ENCODE measurements at places on chromosomes 1 and 21.
A peak's percentile ranks its signal among the peaks of the same experiment; 100 is the strongest.

DNA sequence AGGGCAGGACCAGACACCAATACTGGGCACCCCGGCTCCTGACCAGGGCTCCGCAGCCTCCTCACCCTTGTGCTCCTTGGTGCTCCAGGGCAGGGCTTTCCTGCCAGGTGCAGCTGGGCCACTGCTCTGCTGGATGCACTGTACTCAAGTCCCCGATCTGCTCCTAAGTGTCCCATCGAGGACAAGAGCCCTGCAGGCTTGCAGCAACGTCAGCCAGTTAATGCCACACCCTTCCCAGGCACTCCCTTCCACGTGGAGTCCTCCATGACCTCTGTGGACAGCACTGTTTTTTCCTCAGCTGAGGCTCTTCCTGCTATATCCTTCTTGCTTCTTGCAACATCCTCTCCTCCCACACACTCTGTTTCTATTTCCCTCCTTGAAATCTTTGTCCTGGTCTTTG, 94.0 kb upstream of the NGF start:
- ATAC-seq, result peak; percentile 23

DNA sequence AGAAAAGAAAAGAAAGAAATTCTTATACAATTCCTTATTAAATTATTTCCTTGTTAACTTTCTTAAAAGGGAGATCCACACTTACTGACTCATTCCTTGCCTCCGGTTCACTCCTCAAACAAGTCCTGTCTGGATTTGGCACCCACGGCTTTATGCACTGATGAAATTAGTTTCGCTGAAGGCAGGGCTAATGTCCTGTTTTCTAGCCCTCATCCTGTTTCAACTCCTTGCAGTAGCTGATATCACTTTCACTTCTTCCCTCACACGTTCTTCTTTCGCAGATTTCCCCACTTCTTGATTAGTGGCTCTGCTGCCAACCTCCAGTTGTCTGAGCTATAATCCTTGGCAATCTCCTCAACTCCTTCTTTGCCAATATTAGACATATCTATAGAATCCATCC, 215.2 kb downstream of the URB2 start:
- ATAC-seq, result no peak

DNA sequence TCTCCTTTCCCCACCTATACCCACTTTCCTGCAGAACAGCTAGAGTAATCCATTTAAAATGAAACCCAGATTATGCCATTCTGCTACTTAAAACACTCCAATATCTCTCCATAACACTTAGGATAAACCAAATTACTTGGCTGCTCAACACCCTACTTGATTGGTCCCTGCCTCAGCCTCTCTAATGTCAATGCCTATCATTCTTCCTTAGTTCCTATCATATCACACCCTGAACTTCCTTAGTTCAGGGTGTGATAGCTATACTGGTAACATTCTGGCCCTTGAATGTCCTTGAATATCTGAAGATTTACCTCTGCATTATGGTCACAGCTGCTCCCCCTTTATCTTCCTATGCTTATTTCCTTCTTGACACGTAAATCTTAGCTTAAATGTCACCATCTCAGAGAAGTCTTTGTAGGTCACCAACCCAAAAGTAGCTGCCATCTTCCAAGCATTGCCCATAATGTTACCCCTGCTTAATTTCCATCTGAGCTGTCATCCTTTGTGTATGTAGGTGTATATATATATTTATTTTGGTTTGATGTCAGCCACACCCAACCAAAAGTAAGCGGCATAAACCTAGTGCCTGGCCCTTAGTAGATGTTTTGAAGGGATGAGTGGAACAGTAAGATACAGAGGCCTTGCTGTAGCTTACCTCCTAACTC, 379.8 kb downstream of the PTPRC start:
- no peak for ATAC-seq

DNA sequence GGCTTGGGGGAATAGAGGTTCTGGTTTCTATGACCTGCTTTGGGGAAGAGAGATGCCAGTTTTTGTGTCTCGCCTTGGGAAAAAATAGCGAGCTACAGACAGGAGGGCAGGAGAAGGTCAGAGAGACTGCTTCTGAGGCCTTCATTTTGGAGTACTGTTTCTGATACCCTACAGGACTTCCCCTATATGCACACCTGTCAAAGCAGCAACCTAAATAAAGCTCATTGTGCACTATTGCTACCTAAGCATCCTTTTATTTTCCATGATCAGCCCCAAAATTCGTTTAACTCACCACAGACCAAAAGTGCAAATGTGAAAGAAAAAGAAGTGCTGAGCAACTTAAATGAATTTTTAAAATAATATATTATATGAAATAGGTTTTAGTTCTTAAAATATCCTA, 145.6 kb upstream of the CHRM3 start:
- no peak for ATAC-seq

DNA sequence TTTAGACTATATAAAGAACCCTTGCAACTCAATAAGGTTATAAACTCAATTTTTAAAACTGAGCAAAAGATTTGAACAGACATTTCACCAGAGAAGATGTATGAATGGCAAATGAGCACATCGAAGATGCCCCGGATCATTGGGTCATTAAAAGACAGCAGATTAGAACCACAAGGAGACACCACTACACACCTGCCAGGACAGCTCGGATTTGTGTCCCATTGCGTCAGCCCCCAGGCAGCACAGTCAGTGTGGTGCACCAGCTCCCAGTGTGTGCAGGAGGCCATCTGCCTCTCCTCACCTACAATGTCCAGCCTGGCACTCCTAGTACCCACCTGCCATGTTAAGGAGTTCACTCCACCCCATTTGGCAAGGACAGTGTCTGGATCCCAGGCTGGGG, 61.1 kb upstream of the LRP8 start:
- no peak for ATAC-seq

- ATAC-seq, result peak; percentile 93
These were observed at the start of gene PTCH2 for GRCh38 chr1:44842862-44843655. TSS of gene PTCH2 (minus strand) at chr1:44843253. CDS start at chr1:44842932, 321 bp downstream.
